ENCODE measurements at places on chromosomes 12 and 14.
A peak's percentile ranks its signal among the peaks of the same experiment; 100 is the strongest.

GRCh38 chr14:55881577-55882241 lies 236.5 kb upstream of the PELI2 start:
- no peak for DNase-seq

DNA sequence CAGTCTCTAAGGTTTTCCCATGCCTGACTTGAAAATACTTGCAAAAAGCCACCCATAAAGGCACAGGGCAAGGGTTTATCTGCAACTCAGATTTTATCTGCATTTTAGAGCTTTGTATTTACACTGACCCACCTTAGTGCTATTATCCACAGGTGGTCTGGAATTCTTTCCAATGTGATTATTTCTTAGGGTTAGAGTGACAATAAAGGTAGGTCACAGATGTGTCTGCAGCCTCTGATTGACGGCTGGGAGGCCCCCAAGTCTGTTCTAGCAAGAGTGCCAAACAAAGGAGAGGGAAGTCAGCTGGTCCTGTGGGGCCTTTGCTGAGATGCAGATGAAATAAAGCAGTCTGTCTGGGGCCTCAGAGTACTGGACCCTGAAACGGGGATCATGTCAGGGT lies 64.0 kb downstream of the FRMD6 start:
- DNase-seq, result no peak

GRCh38 chr12:3518902-3519301 lies 27.9 kb downstream of the PRMT8 start:
- DNase-seq, result no peak

- no peak for DNase-seq
Measured at GRCh38 chr12:107661830-107662229, 23.8 kb upstream of the PWP1 start.

- DNase-seq, result no peak
Measured at GRCh38 chr14:75542588-75543091, 20.4 kb downstream of the BATF start.

DNA sequence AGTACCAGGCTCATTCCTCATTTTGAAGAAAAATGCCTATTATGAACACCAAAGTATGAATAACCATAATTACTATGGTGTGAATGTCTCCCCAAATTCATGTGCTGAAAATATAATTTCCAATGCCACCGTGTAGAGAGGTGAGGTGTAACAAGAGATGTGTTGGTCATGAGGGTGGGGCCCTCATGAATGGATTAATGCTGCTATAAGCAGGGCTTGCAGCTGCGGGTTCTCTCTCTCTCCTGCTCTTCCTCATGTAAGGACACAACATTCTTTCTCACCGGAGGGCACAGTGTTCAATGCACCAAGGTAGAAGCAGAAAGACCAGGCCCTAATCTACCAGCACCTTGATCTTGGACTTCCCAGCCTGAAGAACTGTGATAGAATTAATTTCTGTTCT lies 70.0 kb downstream of the TMTC1 start:
- DNase-seq, result no peak

- DNase-seq, result peak; percentile 13
Measured at GRCh38 chr14:35687335-35687939, 121.7 kb downstream of the RALGAPA1 start.

DNA sequence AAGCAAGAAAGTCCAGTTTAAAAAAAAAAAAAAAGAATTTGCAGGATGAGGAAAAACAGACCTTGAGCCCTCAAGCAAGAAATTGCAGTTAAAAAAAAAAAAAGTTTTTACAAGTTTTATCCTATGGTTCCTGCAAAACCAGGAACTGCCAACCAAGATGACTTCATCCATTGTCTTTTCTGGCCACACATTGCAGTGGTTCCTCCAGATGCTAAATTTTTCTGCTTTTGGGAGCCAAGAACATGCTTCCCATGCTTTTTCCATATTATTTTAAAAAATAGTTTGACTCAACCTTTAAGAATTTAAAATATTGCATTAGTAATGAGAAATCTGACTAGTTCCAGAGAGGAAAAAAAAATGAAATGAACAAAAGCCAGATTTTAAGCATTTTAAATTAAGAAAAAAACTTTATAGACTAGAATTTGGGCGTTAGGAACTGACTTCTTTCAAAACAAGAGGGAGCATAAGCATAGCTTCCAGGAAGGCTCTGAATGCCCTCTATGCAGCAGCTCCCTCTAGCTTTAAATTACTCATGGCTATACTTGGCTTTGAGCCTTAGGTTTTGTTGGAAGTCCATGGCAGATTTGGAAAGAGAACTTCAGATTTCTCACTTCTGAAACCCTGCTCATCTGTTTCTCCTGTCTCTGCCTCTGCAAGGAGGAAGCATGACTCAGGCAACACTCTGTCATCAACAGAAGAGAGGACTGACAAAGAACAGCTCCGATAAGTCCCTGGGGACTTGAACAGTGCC lies 124.5 kb downstream of the GPR65 start:
- no peak for DNase-seq

- no peak for DNase-seq
Measured at GRCh38 chr12:2035431-2036055, 17.2 kb upstream of the CACNA1C start.

DNA sequence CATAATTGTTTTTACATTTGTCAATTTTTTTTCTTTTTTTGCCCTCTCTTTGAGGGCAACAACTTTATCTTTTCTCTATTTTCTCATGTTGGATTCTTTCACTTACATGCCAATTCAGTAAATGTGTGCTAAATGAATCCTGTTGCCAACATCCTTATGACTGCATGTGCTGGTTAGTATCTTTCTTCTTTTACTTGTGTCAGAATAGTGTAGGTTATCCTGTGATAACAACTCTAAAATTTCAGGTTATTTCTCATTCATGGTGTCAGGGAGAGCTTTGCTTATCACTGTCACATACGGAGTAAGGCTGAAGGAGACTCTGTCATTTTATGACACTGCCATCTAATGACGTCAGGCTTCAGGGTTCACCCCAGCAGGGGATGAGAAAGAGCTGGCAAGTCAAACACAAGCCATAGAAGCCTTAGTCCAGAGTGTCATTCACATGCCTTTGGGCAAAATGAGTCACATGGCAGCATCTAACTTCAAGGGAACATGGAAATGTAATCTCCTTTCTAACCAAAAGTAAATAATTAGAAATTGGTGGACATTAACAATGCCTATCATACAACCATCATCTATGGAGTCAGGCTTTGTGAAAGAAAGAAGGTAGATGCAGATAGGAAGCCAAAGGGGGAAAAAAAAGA lies 242.5 kb upstream of the ATP2B1 start:
- DNase-seq, result no peak

- no peak for DNase-seq
Measured at GRCh38 chr12:130226771-130227170, 64.5 kb downstream of the FZD10 start.

DNA sequence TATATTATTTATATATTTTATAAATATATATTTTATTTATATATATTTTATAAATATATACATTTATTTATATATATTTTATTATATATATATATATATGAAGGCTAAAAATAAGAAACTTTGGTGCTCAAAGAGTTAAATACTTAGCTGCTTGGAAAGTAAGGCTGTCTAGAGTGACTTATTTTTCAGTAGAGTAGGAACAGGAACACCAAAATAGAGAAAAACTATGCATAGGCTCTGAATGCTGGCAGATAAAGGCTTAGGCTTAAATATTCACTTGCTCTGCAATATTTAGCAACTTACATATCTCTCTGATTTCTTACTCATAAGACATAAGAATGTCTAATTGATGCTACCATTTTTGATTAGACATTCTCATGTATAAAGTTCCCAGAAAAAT lies 991.2 kb downstream of the VRK1 start:
- no peak for DNase-seq

GRCh38 chr14:77158175-77158881 lies 16.7 kb upstream of the ZDHHC22 start:
- DNase-seq, result no peak

- DNase-seq, result no peak
Measured at GRCh38 chr14:68396461-68396860, 396.4 kb downstream of the ZFP36L1 start.

GRCh38 chr12:125280482-125281377 lies 215.5 kb downstream of the AACS start:
- no peak for DNase-seq

DNA sequence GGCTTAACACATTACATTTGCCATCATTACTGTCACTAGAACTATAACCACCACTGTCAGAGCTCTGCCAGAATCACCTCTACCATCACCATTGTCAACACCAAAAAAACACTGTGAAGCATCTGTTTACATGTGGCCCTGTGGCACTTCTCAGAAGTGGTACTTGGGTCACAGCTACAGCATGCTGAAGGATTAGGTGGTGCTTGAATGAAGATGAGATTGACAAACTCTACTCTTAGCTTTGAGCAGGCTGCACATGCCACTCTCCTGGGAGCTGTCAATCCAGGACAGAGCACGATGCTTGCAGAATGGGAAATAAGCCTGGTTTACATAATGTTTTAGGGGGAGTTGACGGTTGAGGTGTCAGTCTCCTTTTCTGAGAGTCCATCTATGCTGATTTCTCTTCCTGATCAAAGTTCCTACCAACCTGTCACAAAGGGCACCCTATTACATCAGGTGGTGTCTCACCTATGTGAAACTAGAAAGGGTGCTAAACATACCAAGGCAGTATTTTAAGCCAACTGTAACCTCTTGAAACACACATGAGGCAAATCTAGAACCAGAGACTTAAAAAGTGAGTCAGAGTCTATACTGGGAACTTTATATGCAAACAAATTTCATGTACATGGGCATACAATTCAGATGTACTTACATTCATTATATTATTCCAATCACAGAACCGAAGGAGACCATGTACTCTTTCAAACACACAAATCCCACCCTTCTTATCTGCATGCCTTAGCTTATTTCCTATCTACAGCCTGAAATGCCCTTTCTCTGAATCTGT lies 258.7 kb downstream of the EMP1 start:
- no peak for DNase-seq

- DNase-seq, result no peak
Measured at GRCh38 chr14:22998329-22999012, 11.5 kb downstream of the C14orf93 start.

DNA sequence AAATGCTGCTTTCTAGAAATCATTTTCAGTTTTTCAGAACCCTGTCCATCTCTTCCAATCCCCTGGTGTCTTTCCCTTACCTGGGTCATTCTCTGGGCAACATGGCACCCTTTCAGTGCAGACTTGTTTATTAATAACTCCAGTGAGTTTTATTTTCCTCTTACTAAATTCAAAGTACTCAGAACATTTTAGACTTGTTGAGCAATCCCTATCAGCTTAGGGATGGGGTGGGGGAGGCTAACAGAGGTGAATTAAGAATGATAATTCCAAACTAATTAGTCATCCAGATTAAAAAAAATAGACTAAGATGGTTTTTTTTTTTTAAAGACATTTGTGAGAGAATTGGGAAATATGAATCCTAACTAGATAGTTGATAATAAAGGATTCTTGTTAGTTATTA lies 10.7 kb downstream of the GPRC5A start:
- no peak for DNase-seq

DNA sequence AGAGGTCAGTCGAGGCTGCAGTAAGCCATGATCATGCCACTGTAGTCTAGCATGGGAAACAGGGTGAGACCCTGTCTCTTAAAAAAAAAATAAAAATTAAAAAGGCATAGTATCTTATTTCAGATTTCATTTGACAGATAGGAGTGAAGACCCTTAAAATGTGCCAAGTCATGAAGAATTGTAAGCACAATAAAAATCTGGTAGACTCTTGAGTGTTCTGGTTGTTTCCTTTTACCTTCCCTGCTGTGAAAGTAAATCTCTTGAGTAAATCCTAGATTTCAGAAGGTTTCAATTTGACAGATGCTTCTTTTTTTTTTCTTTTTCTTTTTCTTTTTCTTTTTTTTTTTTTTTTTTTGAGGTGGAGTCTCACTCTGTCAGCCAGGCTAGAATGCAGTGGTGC lies 109.0 kb downstream of the ESR2 start:
- DNase-seq, result no peak

DNA sequence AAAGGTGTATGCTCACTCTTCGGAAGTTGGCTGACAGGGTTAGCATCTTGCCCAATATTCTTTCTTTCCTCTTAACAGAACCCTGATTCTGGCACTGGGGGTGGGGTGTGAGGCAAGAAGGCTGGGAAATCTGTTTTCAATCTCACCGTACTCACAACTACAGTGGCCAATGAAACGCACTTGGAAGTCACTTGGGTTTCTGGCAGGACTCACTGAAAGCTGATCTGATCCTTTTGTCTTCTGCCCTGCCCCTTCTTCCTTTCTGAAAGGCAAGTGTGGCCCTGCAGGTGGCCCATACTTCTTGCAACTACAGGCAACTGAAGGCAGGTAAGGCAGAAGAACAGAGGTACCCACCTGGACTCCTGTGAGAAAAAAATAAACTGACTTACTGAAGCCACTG lies 106.9 kb downstream of the STXBP6 start:
- no peak for DNase-seq

- no peak for DNase-seq
Measured at GRCh38 chr14:59175404-59175803, 13.1 kb upstream of the DAAM1 start.

- no peak for DNase-seq
Measured at GRCh38 chr12:123078531-123079155, 72.2 kb downstream of the PITPNM2 start.

DNA sequence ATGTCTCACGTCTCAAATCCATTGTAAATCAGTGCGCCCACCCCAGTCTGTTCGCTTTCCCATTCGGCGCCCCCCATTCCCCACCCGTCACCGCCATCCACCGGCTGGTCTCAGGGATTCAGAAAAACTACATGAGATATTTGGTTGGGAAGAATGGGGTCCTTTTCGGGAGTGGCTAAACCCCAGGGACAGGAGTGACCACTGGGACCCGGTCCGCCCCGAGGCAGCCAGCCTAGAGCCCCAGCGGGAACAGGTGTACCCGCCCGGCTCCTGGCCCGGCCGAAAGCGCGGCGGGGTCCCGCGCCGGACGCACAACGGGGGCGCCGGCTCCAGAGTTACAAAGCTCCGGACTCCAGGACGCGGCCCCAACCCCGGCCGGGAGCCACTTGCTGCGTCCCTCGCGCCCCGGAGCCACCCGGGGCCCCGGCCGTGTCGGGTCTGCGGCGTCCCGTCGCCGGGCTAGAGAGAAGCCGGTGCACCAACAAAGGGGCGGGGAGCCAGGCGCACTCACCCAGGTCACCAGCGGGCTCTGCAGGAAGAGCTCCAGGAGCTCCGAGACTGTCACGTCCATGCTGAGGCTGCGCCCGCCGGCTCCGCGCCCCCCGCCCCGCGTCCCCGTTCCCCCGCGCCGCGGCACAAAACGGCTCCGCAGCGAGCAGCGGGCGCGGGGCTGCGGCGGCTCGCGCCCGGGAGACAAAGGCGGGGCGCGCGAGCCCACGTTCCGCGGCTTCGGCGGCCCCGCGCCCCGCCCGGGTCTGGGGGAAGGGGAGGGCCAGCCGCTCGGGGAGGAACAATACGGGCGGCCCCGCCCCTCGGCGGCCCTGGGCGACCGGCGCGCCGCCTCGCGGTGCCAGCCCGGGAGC lies at the start of gene CCDC88C:
CCDC88C (minus strand) TSS at position 701 of the 863 bp plus-strand sequence; CDS start at position 571, 130 bp downstream.
- peak; percentile 46 for DNase-seq

- DNase-seq, result no peak
Measured at GRCh38 chr12:76422154-76422542, 73.9 kb upstream of the BBS10 start.

- no peak for DNase-seq
Measured at GRCh38 chr14:44383636-44384035, 123.4 kb downstream of the FSCB start.
